CD8-positive, alpha-beta memory T cell (primary cell): ENCODE measurements at places on chromosomes 7 and 10. TPM values are rescaled to one million over a fixed set of nuclear protein-coding genes. Genes with fewer than 3 reads are reported as not detected.

Gene HOXA7
- not detected for total RNA-seq

Gene ASIC3
- 3.6 TPM for total RNA-seq

Gene ACTL6B
- not detected for total RNA-seq

Gene BMPER
- total RNA-seq = not detected

Gene WNT8B
- total RNA-seq = not detected

Gene TEX36
- not detected for total RNA-seq

Gene CYP2E1
- total RNA-seq = 0.28 TPM

Gene PAPOLB
- not detected for total RNA-seq

Gene TFEC
- 0.39 TPM for total RNA-seq

Gene GRID1
- not detected for total RNA-seq

Gene TMEM229A
- not detected for total RNA-seq

Gene WDFY4
- 0.35 TPM for total RNA-seq

Gene KLHL7
- total RNA-seq = 20.9 TPM

Gene ADAP1
- 67.7 TPM for total RNA-seq

Gene ANKRD30A
- not detected for total RNA-seq

Gene CLEC2L
- not detected for total RNA-seq
